ENCODE measurements at places on chromosomes 4 and X.
A peak's percentile ranks its signal among the peaks of the same experiment; 100 is the strongest.

DNA sequence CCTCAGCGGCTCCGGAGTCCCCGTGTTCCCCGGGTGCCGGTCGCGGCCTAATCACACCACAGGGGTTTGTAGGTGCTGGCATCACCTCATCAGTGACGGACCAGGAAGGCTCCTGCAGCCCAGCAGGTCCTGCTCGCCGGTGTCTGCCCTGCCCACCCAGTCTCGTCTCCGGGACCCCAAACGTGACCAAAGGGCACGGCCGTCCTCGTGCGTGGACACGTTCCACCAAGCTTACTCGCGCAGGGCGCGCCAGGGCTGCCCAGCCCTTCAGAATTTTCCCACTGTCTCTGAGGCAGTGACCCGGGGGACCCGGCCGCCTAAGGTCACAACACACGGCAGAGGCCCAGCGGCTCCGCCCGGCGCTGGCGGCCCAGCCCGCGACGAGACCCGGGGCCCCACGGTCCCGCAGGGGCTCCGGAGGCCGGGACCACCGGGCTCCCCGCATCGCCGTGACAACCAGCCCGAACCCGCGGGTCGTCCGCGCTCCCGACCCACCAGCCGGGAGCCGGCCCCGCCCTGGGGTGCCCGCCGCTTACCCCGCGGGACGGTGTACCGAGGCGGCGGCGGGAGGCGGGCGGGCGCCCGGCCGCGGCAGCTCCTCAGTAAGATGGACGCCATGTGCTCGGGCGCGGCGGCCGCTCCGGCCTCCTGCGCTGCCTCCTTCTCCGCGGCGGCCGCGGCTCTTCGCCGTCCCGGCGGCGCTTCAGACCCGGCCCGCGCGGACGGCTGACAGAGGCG lies 454 bp downstream of the LETM1 start:
- DNase-seq, result peak; percentile 28

DNA sequence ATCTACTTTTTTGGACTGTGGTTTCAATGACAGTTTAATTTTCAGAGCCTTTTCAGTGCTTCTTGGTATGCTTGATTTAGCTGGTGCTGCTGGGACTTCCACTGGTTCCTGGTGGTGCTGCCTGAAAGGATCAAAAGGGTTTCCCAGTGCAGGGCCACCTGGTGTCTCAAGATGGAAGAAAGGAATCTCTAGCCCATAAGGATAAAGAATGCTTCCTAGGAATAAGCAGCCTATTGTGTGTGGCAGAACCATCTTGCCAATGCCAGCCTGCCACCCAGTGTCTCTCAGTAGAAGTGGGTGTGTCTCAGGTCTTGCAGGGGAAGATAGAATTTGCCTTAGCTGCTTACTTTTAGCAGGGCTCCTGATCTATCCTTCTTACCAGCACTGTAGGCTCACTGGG lies 15.0 kb upstream of the RAI2 start:
- DNase-seq, result no peak

- no peak for DNase-seq
These were observed 9.1 kb upstream of the ZNF732 start for GRCh38 chr4:314296-314903.

GRCh38 chr4:74473155-74473811 lies 28.3 kb downstream of the AREG start:
- DNase-seq, result no peak

DNA sequence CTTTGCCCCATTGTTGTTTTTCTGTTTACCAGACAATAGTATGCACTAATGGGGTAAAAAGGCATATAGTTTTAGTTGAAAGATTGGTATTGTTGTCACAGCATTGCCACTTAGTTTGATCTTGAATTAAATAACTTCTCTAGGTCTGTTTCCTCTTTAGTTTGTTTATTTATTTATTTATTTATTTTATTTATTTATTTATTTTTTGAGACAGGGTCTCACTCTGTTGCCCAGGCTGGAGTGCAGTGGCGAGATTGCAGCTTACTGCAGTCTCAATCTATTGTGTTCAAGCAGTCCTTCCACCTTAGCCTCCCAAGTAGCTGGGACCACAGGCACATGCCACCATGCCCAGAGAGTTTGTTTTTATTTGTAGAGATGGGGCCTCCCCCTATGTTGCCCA lies 138.6 kb downstream of the KDM6A start:
- DNase-seq, result no peak

DNA sequence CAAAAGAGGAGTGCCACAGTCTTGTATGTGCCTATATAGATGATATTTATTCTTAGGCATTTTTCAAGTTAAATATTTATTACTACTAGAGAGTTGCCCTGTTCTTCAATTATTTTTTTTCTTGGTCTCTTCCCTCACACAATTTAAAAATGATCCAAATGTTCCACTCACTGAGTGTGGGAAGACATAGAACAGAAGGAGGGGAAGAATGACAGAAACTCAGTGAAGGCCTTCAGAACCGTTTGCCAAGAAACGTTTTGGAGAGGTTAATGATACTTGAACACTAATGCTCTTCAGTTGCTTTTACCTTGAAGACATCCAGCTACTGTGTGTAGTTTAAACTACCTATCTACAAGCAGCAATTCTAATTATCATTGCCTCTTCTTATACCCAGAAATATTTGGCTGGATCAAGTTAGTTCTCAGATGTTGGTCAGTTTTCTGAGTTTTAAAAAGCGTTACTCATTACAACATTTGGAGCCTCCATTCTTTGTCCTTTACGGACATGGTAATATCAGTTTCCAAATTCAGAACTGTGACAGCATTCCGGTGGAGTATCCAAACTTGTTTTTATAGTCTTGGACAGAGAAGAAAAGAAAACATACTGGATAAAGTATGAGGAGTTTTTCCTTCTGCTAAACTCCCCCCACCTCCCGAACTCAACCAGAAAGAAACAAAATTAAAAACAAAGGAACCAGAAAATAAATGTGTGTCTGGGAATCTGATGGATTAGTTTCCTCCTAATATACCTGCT lies 389.7 kb downstream of the SPRY1 start:
- no peak for DNase-seq

DNA sequence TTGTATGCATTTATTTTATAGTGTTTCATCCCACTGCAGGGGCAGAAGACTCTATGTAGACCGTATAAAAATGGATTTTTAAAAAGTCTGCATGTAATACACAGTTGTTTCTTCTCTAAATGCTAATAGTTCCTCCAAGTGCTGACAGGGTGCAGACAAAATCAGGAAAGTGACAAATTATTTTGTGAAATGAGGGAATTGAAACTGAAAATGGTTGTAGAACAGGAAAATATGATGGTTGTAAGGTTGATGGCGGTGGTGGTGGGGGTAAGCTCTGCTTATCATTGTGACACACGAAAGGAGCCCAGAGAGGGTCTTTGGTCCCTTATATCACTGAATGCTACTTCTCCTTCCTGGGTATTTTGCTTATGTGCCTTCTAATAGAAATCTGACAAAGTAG lies 4.3 kb downstream of the IL15 start:
- no peak for DNase-seq

DNA sequence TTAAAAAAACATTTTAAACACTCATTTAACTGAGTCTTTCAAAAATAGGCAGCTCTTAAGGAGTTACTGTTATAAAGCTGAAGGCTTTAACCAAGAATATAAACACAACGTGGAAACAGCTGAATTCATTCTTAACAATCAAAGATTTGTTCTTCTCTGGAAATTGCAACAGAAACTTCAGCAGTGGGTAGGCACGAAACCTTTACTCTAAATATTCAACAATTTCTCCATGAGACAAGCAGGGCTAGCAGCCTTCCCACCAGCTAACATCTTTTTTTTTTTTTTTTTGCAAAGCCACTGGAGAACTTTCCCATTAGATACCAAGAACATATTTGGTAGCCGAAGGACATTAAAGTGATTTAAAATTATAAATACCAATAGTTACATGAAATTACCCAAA lies 78.2 kb upstream of the PRSS48 start:
- DNase-seq, result no peak

GRCh38 chr4:165177725-165178666 lies 29.4 kb upstream of the KLHL2 start:
- no peak for DNase-seq

DNA sequence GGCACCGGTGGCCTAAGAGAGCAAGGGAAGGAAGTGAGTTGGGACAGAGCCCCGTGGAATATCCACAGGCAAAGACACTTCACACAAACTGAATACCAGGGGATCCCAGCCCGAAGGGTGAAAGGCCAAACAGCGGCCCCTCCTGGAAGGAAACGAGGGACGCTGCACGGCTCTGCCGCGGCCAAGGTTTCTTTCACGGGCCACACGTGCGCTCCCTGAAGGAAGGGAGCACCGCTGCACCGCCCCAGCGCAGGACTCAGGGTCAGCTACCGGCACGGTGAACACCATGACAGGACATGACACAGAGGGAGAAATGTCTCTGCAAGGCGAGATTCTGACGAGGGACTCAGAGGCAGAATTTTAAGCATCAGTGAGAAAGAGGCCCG lies 31.5 kb upstream of the GTPBP6 start:
- no peak for DNase-seq

GRCh38 chr4:151228189-151229119 lies 48.5 kb upstream of the PRSS48 start:
- no peak for DNase-seq

GRCh38 chr4:65954416-65954815 lies 284.1 kb upstream of the EPHA5 start:
- no peak for DNase-seq
